ENCODE measurements at places on chromosomes 2 and 18.

- no peak for DNase-seq
Measured at GRCh38 chr2:26172871-26173775, at the start of gene GAREM2. GAREM2 (plus strand) TSS chr2:26173088; CDS start chr2:26173221, 133 bp downstream.

- DNase-seq = no peak
Measured at GRCh38 chr2:98561018-98561417, 47.3 kb downstream of the COA5 start.

- no peak for DNase-seq
Measured at GRCh38 chr2:236857246-236857645, 228.4 kb upstream of the COPS8 start.

- DNase-seq = no peak
Measured at GRCh38 chr2:236075802-236076201, 92.4 kb downstream of the GBX2 start.

GRCh38 chr2:37637190-37637860 lies 34.1 kb downstream of the CDC42EP3 start:
- DNase-seq = no peak

DNA sequence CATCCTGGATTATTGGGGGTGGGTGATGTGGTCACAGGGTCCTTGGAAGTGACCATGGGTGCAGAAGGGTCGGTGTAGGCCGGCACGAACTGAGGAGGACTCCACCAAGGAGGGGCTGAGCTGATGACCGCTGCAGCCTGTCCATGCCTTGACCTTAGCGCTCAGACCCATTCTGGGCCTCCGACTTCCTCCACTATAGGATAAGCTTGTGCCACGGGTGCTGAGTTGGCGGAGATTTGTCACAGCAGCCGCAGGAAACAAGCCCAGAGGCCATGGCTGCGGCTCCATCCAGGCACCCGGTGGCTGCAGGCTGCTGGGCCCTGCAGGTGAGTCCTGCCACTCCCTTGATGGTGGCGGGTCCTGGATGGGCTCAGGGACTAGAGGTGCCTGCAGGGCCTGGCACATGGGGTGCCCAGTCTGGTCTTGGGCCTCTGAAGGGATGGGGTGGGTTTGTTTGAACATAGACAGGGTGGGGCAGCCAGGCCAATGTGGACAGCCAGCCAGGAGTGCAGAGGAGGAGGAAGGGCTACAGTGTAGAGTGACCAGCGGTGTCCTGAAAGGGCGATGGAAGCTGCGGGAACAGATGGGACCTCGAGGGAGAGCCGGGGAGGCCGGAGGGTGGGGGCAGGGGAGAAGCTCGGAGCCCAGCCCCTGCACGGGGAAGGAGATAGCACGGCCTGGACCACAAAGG lies 84.8 kb downstream of the SEPTIN10 start:
- DNase-seq = no peak

DNA sequence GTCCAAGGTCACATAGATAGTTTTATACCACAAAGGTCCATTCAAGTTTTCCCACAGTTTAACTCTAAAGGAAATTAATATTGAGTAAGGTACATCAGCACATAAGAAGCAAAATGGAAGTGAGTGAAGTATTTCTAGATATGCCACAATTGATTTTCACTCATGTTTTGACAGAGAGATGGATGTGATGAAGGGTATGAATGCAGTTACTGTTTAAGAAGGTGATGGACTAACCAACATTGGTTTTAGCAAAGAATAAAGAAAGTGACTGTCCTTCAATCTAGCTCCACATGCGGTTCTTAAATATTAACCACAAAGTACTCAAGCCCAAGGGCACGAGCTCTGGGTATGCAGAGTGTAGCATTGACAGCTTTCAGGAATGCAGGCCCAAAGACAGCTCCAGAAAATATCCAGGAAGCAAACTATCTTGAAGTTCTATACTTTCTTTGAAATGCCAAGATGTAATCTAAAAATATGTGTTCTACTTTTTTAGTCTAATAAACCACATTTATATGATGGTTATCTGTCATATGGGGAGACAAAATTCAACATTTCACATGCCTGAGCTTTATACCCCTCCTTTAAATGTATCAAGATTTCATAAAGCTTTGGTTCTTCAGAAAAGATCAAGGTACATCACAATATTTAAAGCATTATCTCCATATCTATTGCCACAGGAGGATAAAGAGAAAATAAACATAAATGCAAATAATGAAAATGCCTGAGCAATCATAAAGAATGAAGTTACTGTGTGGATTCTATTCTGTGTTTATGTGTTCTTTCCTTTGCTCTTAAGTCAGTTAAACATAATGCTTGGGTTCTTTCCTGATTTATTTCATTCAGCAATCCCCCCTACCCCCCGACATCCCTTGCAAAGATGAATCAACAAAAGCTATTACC lies 6.7 kb upstream of the SCN1A start:
- DNase-seq = no peak

- DNase-seq = no peak
Measured at GRCh38 chr18:50847192-50847591, 27.4 kb upstream of the MRO start.

GRCh38 chr2:203636588-203637470 lies 69.6 kb upstream of the CD28 start:
- peak; percentile 33 for DNase-seq

DNA sequence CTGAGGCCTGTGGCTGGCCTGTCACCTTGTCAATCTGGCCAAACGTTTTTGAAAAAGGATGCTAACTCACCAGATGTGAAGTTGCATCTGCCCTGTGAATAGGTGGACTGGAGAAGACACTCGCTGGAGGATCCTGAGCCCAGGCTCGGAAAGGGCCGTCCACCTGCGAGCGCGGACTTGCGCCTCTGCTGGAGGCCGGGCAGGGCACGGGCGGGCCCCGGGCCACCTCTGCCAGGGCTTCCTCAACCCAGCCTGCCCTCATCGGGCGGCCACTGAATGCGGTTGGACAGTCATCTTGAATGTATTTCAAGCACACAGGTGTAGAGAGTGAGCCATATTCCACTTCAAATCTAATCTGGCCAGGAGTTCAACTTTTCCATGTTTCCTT lies 83.9 kb downstream of the FAM210A start:
- no peak for DNase-seq

GRCh38 chr18:36314098-36314497 lies 16.6 kb downstream of the FHOD3 start:
- peak; percentile 69 for DNase-seq

GRCh38 chr2:12733846-12734245 lies 17.1 kb downstream of the TRIB2 start:
- peak; percentile 44 for DNase-seq

GRCh38 chr2:105400138-105400540 lies 1.3 kb upstream of the FHL2 start:
- DNase-seq = no peak

DNA sequence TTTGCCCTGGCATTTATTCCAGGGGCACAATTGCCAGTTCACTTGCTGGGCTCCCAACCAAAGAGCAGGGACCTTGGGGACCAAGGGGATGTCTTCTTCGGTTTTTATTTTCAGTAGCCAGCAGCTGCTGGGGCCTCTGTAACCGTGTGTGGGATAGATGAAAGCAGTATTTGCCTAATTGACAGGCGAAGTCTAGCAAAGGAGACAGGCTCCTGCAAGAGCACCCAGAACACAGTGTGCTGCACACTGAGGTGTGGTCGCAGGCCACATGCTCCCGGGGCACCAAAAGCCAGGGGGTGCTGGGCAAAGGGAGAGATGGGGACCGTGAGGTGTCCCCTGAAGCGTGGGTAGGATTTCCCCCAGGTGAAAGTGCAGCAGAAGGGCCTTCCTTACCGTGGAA lies 5.3 kb downstream of the SAG start:
- no peak for DNase-seq

DNA sequence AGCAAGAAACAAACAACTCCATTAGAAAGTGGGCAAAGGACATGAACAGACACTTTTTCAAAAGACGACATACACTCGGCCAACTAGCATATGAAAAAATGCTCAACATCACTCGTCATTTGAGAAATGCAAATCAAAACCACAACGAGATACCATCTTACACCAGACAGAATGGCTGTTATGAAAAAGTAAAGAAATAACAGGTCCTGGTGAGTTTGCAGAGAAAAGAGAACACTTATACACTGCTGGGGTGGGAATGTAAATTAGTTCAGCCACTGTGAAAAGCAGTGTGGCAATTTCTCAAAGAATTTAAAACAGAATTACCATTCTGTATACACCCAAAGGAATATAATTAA lies 130.5 kb downstream of the PLCL1 start:
- no peak for DNase-seq

DNA sequence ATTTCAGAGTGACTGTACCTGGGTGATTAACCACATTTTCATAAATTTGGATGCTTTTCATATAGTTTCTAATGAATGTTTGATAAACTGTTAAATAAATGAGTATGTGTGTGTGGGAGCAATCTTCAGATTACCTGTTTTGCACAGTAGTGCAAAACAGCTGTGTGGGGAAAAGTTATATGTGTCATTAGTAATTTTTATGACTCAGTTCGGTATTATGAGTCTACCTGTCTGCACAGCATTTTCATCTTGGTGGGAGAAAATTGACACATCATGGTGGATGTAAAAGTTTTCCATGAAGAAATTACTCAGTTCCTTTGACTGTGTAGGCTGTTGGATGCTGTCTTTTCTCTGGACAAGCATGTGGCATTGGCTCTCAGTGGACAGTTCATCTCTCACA lies 43.8 kb downstream of the LTBP1 start:
- DNase-seq = peak; percentile 67

- DNase-seq = peak; percentile 13
Measured at GRCh38 chr2:144071461-144071860, 448.5 kb downstream of the ZEB2 start.

- no peak for DNase-seq
Measured at GRCh38 chr2:43425659-43426058, 170.2 kb downstream of the THADA start.

- no peak for DNase-seq
Measured at GRCh38 chr2:176109946-176110345, 2.9 kb downstream of the HOXD11 start.

DNA sequence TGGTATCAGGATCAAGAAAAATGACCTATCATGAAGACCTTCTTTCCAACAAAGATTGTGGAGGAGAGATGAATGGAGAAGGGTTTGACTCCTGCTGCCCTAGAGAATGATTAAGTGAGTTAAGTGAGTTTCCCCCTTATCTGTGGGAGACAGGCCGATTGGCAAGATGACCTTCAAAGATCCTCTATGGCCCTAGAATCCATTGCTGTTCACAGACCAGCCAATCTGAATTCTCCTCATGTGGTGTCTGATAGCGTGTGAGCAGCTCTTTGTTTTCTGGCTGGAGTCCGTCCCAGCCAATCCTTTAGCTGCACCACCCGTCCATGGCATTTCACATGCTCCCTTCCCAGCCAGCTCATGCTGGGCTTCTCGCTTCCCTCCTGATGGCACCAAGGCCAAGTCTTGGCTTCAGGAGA lies 79.4 kb downstream of the MARCHF4 start:
- DNase-seq = peak; percentile 43

DNA sequence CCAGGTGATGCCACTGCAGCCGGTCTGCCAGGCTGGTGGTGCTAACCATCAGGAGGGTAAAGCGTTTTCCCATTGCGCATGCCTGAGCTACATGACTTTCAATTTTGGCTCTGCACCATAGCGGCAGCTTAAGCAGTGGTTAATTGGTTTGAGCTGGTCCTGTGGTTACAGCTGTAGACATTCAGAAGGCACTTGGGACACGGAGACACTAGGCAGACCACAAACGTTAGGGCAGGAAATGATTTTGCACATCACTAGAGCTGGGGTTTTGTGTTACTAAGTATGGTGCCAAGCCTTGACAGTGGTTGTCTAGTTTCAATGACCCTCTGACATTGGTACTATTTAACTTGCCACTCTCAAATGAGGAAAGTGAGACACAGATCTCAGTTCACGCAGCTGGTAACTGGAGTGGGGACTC lies 28.9 kb upstream of the CNOT11 start:
- no peak for DNase-seq

DNA sequence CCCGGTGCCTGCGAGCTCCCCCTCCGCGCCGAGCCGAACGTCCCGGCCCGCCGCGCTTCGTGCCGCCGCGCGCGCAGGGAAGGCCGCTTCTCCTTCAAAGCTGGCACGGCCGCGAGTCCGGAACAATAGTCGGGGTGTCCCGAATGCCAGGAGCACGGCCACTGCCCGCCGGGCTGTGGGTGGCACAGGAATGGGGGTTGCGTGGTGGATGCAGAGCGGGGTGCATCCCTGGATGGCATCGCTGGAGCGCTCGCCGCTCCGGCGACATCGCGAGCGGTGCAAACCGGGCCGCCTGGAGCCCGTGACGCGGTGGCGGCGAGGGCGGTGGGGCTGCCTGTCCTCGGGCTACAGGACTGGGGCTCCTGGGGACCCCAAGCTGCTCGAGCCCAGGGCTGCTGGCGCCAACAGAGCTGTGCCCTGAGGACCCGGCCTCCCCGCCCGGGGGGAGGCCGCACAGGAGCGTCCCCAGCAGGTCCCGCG lies 1.1 kb upstream of the SATB2 start:
- DNase-seq = no peak

DNA sequence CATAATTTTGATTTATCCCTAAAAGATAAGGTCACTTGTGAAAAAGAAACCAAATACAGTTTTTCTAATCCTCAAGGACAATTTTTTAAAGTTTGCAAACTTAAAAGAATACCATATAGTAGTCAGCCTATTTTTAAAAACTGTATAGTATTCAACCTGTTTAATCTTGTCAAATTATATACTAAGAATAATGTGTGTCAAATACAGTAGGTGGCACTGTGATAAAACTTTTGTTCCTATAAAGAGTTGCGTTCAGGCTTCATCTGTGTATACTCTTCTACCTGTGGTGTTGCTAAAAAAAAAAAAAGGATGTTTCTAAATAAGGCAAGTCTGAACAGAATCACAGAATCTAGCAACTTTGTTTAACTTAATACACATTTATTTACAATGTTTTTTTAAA lies 68.6 kb downstream of the CCDC138 start:
- peak; percentile 60 for DNase-seq

GRCh38 chr2:60335533-60336237 lies 217.8 kb downstream of the BCL11A start:
- DNase-seq = no peak

- DNase-seq = peak; percentile 93
Measured at GRCh38 chr2:69298261-69298660, 88.8 kb downstream of the GFPT1 start.

DNA sequence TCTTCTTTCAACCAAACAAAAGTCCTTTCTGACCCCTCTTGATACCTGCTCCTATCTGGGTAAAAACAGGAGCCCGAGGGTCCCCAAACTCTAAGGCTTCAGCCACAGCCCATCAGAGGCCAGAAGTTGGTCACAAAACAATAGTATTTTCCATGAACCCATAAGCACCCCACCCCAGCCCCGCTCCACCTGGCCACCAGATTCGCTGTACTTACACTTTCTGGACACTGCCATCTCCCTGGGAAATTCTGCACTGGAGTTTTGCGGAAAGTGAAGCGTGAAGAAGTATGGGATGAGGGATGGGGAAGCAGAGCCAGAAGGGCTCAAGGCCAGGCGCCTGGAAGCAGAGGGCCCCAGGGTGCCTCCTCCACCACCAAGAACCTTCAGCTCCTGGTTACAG lies 5.2 kb upstream of the RUFY4 start:
- DNase-seq = no peak

DNA sequence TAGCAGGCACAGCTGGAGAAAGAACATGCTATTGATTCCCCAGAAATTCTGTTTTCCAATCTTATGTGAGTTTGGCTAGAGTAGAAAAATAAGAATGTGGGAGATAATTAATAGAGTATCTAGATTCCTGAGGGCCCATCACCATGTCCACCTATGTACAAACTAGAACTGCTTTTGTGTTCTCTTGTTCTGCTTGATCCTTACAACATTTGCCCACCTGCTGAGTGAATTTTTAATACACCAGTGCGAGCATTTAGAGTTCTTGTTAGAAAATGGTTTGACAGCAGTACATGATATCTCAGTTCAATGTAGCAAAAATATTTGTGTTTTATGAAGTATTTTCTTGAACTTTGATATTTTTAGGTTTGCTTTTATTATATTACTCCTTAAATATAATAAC lies 52.3 kb upstream of the SPAG16 start:
- no peak for DNase-seq
